ENCODE measurements at places on chromosomes 1 and 21.

GRCh38 chr21:37670883-37671282, 245.4 kb downstream of the KCNJ6 start:
- no peak for DNase-seq

DNA sequence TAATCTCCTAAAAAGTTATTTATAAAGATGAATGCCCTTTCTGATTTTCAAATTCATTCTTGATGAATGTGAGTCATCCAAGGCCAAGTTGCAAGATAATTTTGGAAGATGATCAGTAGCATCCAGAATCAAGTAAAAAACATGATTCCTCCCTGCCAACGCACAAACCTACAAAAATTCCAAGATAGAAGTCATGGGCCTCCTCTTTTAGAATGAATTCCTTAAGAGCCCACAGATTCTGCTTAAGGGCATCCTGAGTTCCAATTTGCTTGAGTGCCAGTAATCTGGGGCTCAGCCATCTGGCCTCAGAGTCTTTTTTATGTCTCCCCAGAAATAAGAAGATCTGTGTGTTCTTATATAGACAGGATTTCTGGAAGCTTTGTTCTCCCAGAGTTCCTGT, 23.2 kb upstream of the SPATA6 start:
- DNase-seq: no peak

- no peak for DNase-seq
Measured at GRCh38 chr1:215181518-215181917, 99.0 kb downstream of the KCNK2 start.

- no peak for DNase-seq
Measured at GRCh38 chr1:197843401-197843800, 59.0 kb upstream of the C1orf53 start.

DNA sequence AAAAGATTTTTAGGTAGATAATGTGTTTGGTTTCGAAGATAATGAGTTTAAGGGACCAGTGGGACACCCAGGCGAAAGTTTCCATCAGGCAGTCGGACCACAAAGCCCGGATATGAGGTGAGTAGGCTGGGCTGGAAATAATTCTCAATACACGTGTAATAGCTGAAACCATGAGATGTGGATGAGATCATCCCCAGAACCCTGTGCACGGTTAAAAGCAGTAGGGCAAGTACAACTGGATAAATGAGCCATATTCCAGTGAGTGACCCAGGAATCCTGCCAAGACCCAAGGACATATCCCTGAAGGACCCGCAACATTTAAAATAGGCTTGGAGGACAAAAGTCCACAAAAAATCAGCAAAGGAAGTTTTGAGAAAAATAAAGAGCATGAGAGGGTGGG, 21.5 kb upstream of the NHLH2 start:
- no peak for DNase-seq

- DNase-seq: no peak
Measured at GRCh38 chr1:165887877-165888551, 60.6 kb downstream of the UCK2 start.

DNA sequence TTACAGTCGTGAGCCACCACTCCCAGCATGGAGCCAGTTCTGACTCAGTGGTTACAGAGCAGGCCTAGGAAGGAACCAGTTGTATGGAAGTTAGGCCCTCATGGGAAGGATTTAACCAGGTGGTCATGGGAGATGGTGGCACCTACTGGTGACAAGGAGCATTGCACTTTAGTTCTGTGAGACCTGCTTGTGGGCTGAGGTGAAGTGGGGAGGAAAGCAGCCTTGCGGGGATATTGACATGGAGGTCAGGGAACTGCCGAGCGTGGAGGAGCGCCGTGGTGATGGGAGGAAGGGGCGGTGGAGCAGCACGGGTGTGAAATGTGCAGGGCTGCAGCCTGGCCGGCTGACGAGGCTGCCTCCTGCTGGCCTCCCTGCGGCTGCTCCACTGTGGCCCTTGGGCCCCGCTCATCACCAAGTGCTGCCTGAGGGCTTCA, 100.4 kb downstream of the GALNT2 start:
- no peak for DNase-seq

All from activated CD8-positive, alpha-beta memory T cell treated with anti-CD3 and anti-CD28 coated beads for 48 hours (primary cell).